ENCODE measurements at places on chromosomes 12 and 14.

- no peak for DNase-seq
Observed at GRCh38 chr14:52112336-52113018, 43.6 kb upstream of the NID2 start.

- no peak for DNase-seq
Observed at GRCh38 chr12:7915661-7916403, 20.2 kb downstream of the SLC2A3 start.

GRCh38 chr12:5511644-5512600 is 80.0 kb downstream of the NTF3 start:
- DNase-seq = peak; percentile 40

DNA sequence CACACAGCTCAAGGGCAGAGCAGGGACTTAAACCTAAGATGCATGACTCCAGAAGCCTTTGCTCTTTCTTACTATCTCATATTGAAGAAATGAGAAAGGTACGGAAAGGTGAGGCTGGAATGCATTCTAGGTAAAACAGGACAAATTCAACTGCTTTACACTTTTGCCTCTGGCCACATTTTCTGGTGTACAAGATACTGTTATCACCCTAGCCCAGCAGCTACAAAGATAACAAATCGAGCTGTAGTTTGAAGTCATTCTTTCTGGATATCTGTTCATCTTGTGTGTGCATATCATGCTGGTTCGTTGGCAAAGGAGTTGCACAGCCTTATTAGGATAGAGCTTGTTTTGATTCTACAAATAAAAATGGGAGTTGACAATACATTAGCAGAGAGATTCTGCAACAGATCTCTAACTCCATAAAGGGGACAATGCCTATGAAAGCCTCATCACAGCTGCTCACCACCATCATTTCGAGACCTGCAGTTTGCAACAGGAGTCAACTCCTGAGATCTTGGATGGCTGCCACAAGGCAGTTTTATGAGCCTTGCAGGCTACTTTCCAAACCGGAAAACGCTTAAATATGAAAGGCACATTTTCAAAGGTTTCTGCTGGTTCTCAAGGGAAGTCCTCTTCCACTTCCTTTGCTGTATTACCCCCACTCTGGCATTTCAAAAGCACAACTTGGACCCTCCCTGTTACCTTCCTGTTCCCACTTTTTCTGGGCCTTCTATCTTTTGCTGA is 64.9 kb downstream of the STXBP6 start:
- DNase-seq = no peak

GRCh38 chr12:94327809-94328208 is 131.9 kb downstream of the CEP83 start:
- no peak for DNase-seq

DNA sequence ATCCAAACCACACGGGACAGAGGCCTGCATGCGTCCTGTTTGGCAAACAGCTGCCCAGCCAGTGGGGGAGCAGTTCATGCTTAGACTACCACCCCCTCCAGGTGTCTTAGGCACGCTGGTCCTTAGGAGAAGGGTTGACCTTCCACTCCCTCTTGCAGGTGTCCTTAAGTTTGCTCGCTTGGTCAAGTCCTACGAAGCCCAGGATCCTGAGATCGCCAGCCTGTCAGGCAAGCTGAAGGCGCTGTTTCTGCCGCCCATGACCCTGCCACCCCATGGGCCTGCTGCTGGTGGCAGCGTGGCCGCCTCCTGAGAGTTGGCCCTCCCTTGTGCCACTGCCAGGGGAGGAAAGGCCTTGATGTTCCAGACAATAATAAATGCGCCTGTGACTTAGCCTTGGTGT is 1.8 kb downstream of the C12orf57 start:
- no peak for DNase-seq

DNA sequence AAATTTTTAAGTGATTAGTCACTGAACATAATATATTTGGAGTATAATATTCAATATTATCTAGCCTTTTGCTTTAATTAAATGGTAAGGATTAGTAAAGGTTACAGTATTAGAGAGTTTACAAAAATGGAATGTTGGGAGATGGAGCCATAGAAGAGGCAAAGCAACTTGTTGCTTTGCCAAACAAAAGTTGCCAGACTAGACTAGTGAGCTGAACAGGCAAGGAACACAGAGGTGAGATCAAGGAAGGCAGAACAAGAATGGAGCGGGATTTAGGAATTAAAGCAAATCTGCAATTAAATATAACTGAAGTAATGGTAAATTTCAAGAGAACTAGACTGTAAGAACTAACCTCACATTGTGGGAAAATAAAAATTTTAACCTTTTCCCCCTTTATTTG is 5.1 kb downstream of the ARF6 start:
- DNase-seq = no peak

DNA sequence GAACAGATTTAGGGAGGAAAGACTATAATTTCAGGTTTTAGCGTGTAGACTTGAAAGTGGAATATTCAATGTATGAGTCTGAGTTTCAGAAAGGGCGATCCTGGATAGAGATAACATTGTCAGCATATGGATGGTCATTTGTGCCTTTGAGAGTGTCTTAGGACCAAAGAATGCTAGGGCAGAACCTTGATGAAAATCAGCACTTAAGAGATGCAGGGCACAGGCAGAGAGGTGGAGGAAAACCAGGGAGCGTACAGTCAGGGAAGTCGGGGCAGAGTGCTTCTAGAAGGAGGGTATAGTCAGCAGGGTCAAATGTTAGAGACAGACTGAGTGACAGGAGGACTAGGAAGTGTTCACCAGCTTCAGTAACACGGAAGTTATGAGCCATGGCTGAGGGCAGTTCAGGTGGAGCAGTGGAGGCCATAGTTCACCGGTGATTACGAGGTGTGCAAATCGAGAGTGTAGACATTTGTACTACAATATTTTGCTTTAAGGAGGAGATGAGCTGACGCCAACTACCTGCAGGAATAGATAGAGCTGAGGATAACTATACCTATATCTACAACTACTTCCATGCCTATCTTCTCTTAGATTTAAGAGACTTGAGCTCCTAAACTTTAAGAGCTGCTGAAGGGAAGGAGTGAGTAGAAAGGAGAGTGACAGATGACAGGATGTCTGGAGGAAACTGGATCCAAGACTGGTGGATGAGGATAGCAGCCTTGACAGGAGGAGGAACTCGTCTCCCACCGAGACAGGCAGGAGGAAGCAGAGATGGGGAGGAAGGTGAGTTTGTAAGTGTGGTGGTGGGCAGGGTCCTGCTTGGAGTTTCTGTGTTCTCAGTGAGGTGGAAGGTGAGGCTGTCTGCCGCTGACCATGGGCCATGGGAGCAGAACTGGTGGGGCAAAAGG is 6.5 kb downstream of the CBLN3 start:
- no peak for DNase-seq

GRCh38 chr12:53830631-53831030 is 78.9 kb upstream of the CISTR start:
- no peak for DNase-seq

DNA sequence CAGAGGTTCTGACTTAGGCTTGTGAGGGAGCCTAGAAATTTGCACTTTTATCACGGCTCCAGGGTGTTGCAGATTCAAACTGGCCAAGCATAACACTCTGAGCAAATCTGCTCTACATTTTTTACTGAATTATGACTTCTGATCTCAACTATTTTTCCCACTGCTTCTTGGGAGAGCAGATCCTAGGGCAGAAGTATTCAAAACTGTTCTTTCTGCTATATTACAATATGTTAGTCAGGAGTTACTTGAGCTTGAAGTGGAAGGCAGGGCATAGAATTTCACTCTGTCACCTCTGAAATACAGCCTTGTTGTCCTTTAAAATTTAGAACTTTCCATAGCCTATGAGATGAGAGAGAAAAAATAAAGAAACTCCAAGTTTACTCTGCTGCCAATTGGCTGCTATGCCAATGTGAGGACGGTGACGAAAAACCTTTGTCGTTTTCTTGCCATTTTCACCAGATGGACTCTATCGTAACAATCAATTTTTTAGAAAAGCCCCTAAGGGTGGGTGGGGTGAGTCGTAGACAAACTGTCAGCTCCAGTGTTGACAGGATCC is 16.4 kb upstream of the KERA start:
- DNase-seq = no peak

- DNase-seq = no peak
Observed at GRCh38 chr12:13734584-13735152, 246.7 kb downstream of the GRIN2B start.

DNA sequence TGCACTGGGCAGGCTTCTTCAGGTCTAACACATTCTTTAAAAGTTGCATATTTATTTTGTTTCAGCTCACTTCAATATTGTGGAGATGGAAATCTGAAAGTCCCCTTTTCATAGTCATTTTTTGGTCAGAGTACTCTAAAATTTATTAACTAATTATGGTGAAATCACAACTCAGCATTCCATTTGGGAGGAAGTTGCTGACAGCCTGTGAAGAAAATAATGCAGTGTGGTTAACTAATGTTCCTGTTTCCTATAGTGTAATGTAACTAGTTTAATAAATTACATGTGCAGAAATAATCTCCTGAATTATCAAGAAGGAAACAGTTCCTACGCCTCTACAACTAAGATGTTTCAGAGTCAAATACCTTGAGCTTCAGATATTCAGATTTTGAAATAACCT is 17.1 kb downstream of the LRFN5 start:
- DNase-seq = no peak

DNA sequence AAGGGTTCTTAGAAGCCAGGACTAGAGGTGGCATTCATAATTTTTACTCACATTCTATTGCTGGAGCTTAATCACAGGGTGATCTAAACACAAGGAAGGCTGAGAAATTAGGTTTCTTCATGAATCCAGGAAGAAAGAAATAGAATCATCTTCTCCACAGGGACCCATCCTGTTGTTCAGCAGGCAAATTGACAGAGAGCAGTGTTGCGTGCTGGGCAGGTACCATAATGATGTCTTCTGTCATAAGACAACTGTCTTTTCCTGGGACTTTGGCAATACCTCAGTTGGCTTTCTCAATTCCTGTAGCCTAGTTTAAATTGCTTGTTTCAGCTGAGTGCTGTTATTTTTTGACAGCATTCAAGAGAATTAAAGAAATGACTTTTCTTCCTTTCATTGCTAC is 468.0 kb upstream of the SYT1 start:
- DNase-seq = no peak

DNA sequence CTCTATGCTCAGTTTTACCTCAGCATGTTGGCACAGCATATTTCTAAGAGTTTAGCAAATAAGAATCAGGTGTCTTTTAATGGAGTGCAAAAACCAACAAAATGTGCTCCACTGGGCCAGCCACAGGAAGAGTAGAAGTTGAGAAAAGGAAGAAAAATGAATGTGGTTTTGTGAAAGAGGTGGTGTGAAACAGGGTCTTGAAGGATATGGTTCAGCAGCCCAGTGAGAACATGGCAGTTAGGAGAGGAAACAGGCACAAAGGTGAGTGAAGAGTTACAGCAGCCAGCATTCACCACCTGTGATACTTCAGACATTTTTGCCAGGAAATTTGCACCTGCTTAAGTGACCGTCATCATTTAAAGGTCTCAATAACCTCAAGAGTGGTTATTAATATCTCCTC is 2.4 kb downstream of the STAB2 start:
- no peak for DNase-seq

DNA sequence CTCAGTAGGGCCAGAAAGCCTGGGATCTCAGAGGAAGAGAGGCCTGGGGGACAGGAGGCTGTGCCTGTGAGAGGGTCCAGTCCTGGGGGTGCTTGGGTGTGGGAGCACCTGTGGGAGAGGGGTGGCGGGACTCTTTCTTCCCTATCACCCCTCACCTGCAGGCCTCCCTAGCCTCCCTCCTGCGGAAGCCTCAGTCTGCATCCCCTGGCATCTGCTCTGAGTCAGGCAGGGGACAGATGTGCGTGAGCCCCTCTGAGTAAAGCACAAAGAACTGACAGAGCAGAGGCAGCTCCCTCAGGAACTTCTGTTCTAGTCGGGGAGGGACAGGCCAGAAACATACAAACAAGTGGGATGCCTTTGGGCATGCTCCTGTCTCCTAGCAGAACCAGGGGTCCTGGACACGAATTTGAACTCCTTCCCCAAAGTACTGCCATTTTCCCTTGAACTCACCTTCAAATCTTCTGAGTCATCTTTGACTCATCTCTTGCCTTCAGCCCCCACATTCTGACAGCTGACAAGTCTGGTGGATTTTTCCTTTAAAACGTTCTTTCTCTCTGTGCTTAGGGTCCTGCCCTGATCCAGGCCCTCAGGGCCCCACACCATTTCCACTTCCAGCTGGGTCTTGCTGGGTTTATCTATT is 8.5 kb upstream of the HSP90AA1 start:
- peak; percentile 49 for DNase-seq

- DNase-seq = no peak
Observed at GRCh38 chr14:26528415-26529182, 69.2 kb downstream of the NOVA1 start.

- DNase-seq = no peak
Observed at GRCh38 chr12:62817556-62818271, 117.2 kb downstream of the PPM1H start.

DNA sequence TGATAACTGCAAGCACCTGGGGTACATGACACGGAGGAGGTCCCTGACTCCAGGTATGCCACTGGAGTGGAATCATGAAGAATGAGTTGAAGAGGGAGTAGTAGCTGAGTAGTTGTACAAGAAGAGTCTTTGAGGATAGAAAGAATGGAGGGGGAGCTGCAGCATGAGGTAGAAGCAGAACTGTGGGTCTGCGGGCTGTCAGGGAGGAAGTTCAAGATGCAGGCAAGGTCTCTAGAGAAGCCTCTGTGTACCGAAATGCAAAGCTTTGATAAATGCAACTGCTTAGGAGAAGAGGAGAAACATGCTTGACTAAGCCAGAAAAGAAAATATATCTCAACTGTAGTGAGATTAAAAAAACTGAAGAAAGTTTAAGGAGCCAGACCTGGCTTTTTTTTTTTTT is 91.5 kb downstream of the CPNE8 start:
- no peak for DNase-seq

DNA sequence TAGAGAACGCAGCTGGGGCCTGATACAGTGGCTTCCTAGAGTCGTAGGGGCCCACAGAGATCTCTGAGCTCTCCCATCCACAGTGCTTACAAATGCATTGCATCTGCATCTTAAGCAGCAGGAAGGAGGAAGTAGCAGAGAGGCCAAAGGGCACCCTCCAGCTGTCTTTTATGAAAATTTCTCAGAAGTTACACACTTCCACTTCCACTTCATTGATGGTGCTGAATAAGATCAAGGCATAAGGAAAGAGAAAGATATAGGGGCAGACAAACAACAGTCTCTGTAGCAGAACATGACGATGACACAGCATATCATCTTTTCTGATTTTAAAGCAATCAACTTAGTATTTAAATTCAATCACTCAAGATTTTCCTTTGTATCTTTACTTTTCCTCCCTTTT is 51.6 kb upstream of the ABCC9 start:
- DNase-seq = no peak

- DNase-seq = no peak
Observed at GRCh38 chr12:89703768-89704167, 4.9 kb downstream of the ATP2B1 start.

Measured in GM13976 (cell line).